Stimulated activated CD8-positive, alpha-beta memory T cell treated with anti-CD3 and anti-CD28 coated beads, Interleukin-4, amount 100 ng/mL, for 4 hours (primary cell): ENCODE measurements at places on chromosomes 12 and 14.

DNA sequence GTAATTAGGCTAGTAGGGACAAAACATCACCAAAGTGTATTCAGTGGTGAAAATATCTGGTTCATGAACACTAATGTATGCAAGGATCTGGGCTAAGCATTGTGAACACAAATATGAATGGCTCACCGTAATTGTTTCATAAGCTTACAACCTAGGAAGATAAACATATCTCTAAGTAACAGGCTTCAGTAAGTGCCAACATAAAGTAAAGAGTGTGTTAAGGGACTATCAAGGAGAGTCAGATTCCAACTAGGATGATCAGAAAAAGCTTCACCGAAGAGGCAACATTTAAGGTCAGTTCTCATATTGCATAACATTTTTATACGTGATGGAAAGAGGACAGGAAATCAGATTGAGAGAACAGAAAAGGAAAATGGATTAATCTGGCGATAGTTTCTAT, 29.4 kb downstream of the ABCC9 start:
- DNase-seq, result no peak

GRCh38 chr12:50041962-50042361, 15.4 kb upstream of the ASIC1 start:
- no peak for DNase-seq

- no peak for DNase-seq
Measured at GRCh38 chr14:55074662-55075061, 23.2 kb downstream of the MAPK1IP1L start.

DNA sequence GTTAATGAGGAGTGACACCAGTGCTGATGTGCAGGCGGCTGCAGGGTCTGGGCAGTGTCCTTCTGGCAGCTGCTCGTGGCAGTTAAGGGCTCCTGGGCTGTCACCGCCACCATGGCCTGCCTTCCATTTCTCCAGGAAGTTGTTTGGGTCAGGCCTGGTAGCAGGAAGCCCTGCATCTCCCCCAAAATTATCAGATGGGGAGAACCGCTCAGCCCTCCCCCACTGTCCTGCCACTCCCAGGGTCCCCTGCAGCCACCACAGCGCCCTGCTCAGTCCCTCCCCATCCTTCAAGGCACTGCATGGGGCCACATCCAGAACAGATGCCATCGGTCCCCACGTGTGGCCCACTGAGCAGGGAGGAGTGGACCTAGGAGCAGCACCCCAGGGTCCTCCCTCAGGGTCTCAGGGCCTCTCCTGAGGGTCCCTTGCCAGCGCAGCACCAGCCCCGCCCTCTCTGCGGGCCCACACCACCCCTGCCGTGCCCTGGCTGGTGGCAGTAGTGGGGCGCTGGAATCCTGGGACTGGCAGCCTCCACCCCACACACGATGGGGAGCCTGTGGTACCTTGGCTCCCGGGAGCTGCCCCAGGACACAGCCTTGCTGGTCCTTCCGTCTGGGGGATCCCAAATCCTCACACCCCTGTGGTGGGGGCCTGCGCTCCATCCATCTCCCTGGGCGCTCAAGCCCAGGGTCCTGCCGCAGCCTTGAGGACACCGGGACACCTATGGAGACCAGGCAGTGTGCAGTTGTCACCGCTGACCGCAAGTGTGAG, 10.3 kb upstream of the AMN start:
- no peak for DNase-seq

- no peak for DNase-seq
Measured at GRCh38 chr14:63578300-63578699, 35.1 kb upstream of the PPP2R5E start.

GRCh38 chr14:94139006-94139405, 9.6 kb upstream of the IFI27L2 start:
- DNase-seq, result no peak

GRCh38 chr14:101889366-101889765, 75.0 kb upstream of the DYNC1H1 start:
- DNase-seq, result no peak

DNA sequence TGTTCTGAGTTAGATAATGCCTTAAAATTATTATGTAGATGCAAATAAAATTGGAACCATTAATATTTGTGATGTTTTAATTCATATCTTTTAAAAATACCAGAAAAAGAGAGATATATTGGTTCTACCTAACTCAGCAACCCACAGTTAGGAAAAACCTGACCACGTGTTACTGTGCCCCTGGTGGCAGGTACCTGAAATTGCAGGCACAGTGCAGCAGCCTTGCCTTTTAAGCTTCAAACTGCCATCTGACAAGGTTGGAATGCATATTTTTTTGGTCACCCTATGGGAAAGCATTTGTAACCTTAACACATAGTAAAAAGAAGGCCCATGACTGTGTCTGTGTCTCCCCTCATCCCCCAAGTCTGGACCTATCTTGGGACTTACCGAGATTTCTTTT, 109.4 kb upstream of the NOS1 start:
- no peak for DNase-seq

- DNase-seq, result no peak
Measured at GRCh38 chr14:36284971-36285595, 35.4 kb downstream of the MBIP start.

- no peak for DNase-seq
Measured at GRCh38 chr12:67420506-67420905, 151.3 kb downstream of the CAND1 start.

- no peak for DNase-seq
Measured at GRCh38 chr14:75083271-75083670, 13.8 kb downstream of the ZC2HC1C start.

- no peak for DNase-seq
Measured at GRCh38 chr12:5923043-5923605, 21.9 kb downstream of the ANO2 start.

- DNase-seq, result no peak
Measured at GRCh38 chr12:49364989-49365388, 2.3 kb upstream of the SPATS2 start.

- no peak for DNase-seq
Measured at GRCh38 chr12:119182701-119183493, 4.2 kb downstream of the HSPB8 start.

DNA sequence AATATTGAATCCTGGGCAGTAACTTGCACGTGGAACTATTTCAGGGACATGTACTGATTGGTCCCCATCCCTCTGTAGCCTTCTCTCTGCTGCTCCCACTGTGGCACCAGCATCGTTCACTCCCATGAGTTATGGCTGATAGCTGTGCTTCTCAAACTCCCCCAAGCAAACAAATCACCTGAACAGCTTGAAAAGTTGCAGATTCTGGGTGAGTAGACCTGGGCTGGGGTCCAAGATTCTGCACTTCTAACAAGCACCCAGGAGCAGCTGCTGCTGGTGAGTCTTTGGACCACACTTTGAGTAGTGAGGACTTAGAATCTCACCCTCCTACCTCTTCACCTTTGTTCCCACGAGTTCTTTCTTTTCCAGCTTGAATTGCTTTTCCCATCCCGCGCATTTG, 49.4 kb upstream of the ZFP36L1 start:
- no peak for DNase-seq

DNA sequence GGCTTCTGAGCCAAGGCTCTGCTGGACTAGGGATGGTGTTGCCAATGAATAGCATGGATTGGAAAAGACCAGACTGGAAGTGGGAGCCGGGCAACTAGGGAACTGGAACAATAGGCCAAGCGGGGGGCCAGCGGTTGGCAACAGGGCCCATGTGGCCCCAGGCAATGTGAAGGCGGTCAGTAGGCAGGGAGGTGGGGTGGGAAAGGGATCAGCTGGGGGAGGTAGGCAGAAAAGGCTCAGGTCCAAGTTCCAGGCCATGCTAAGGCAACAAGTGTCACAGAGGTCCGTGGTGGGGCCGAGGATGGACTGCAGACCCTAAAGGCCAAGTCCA, 14.9 kb upstream of the MLXIP start:
- DNase-seq, result no peak

DNA sequence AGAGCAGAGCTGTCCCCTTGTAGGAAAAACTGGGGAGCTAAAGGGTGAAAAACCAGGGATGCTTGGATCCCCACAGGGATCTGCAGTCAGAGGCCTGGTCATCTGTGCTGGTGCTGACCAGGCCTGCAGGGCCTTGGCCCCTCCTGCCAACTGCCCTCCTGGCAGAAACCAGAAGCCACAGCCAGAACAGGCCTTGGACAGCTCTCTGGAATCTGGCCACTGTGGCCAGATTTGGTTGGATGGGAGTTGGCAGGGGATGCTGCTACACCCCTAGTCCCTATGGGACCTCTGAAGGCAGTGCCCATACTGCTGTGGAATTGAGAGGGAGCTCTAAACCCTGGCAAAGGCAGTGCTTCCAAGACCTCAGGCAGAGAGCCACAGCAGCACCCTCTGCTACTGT, 9.2 kb upstream of the GPX2 start:
- DNase-seq, result no peak

GRCh38 chr12:94150240-94151121, 2.1 kb downstream of the PLXNC1 start:
- DNase-seq, result no peak

DNA sequence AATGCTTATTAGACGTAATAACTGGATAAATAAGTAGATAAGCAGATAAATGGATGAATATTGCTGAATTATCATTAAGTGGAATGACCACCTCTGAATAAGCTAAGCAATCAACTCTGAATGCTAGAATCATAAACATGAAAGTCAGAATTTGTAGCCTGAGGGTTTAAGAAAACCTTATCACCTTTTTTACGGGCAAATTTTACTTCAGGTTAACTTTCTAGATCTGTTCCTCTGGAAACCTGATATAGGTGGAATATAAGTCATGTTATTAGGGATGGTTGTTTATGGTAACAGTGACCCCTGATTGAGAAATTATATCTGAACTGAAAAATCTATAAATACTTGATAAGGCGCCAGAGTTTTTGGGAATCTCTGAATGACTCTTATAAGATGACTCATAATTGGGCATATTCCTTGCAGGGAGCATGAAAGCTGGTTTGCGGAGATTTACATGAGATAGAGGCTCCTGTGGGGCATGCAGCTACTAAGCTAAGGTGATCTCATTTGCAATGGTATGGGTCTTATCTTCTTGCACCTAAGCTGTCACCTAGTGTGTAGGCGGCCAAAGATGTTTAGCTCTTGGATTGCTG, 12.1 kb downstream of the SPX start:
- DNase-seq, result no peak

- DNase-seq, result peak; percentile 21
Measured at GRCh38 chr12:132812631-132813305, 15.9 kb downstream of the GOLGA3 start.

- no peak for DNase-seq
Measured at GRCh38 chr14:95011445-95012006, 145.8 kb downstream of the DICER1 start.

DNA sequence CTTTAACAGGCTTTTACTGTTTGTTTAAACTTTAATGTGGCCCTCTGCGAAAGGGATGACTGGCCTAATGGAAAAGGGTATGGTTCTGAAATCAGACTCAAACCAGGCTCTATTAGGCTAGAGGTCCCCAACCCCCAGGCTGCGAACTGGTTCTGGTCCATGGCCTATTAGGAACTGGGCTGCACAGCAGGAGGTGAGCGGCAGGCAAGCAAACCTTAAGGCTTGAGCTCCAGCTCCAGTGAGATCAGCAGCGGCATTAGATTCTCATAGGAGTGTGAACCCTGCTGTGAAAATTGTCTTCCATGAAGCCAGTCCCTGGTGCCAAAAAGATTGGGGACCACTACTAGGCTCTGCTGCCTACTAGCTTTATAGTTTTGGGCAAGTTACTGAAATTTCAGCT, 11.1 kb downstream of the GALNT4 start:
- no peak for DNase-seq
